Cardiac muscle cell (in vitro differentiated cells and primary cell): ENCODE measurements at places on chromosomes 6 and 20. TPM values are rescaled to one million over a fixed set of nuclear protein-coding genes. Genes with fewer than 3 reads are reported as not detected.

Gene FBXL4
- total RNA-seq: 9.2 and 12.7 TPM in 2 replicates

Gene C20orf144
- 0.21 TPM in 1 of 2 replicates, not detected in the other for total RNA-seq

Gene ADGRF4
- not detected in 2 replicates for total RNA-seq

Gene CD109
- total RNA-seq: 1.7 and 2.1 TPM in 2 replicates

DNA sequence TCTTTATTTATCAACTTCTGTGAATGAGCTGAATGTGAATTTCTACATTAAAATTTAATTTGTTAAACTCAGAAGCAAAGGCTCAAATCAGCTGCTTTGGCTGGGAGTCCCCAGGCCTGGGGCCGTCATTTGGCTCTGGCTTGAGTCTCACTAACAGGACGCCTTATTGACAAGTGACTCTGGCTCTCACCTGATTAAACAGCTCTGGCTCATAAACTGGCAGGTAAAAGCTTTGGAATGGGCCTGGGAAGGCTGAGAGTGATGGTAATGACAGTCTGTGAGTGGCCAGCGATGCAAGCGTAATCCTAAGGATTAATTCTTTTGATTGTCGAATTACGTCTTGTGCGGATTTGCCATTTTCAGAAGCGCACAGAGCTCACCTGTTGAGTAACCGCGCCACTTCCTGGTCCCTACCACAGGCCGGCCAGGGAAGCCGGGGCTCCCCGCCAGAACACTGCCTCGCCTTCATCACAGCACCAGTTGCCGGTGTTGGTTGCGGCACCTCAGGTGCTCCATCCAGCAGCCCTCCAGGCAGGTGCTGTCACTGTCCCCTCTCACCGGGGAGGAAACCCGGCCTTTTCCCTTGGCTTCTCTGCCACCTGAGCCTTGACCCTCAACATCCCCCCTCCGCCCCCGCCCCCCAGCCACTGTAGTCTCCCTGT, 110.7 kb downstream of the ZDHHC14 start:
- H3K36me3 ChIP-seq: no peaks in the 10 kb centered on the region
- no peak overlapping the region for H3K27ac ChIP-seq
- no peak overlapping the region for H3K4me3 ChIP-seq

DNA sequence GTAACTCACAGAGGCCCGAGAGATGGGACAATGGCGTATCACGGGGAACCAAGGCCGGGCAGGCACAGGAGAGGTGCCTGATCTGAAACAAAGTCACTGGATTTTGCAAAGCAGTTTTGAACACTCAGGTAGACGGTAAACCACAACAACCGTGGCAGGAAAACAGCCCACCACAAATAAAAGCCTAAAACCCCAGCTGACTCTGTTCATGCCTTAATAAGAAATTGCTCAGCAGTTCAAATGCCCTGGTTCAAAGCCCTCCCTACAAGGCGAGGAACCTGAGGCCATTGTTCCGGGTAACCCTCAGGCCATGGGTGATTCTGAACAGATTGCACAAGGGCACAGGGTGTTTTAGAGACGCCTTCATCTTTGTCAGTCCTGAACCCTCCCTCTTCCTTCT, 114.2 kb downstream of the MAP3K7 start:
- peaks cover 7% of the 10 kb centered on the region for H3K4me1 ChIP-seq
- no peak overlapping the region for H3K4me3 ChIP-seq
- H3K27ac ChIP-seq: no peak overlapping the region
- no peaks in the 10 kb centered on the region for H3K27me3 ChIP-seq
